Esophagus squamous epithelium (tissue), 5 donors: ENCODE measurements at places on chromosomes 6 and 20.
A peak's percentile ranks its signal among the peaks of the same experiment; 100 is the strongest.

DNA sequence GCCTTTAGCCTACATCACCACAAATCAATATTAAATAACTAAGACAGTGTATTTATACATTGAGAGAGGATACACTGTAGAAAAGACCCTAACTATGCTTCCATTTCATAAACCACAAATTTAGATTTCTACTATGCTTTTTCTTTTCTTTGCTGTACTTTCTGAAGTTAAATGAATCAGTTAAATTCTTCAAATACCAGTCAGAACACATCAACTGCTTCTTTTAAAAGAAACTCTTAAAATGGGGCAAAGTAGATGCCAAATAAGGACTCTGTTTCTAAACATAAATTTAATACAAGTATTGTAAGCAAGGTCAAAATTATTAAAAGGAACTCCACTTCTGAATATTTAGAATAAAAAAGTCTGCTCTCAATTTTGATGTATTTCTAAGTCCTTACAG, 76.9 kb downstream of the GMDS start:
- no peaks in the 10 kb centered on the region for H3K4me1 ChIP-seq
- no peak for DNase-seq
- H3K4me3 ChIP-seq: no peak overlapping the region
- no peaks in the 10 kb centered on the region for H3K27me3 ChIP-seq
- H3K27ac ChIP-seq: no peak overlapping the region

DNA sequence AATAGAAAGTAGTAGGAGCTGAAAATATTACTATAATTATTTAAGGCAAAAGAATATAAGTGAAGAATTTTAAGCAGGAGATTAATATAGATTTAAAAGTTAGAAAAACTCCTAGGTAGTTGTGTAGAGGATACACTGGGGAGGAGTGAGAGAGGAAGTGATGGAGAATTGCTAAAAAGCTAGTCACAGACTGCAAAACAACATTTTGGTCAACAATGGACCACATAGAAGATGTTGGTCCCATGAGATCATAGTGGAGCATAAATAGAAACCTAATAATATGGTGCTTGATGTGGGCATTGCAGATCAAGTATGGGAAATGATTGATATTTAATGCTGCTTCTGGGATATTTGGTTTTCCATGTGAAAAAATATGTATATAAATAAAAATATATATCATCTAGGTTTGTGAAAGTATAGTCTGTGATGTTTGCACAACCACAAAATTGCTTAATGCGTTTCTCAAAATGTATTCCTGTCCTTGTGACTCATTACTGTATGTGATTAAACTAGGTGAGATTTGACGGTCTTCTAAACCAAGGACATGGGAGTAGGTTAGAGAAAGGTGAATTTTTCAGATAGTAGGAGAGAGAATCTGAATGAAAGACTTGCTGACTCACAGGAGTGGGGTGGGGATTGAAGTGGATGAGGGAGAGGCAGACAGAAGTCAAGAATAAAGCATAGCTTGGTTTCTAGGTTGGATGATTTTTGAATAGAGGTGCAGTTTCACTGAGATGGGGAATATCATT, 174.0 kb downstream of the BCKDHB start:
- H3K27ac ChIP-seq: no peak overlapping the region
- H3K27me3 ChIP-seq: no peaks in the 10 kb centered on the region
- no peak overlapping the region for H3K4me3 ChIP-seq
- no peaks in the 10 kb centered on the region for H3K4me1 ChIP-seq
- DNase-seq: no peak
- no peaks in the 10 kb centered on the region for H3K36me3 ChIP-seq

- peaks cover 10% of the 10 kb centered on the region for H3K4me1 ChIP-seq
- peak overlapping the region; percentile 83 for H3K27ac ChIP-seq
- DNase-seq: no peak
- no peak overlapping the region for H3K4me3 ChIP-seq
These were observed 57.2 kb downstream of the RIOK1 start for GRCh38 chr6:7446619-7447325.

- H3K36me3 ChIP-seq: peaks cover 21% of the 10 kb centered on the region
- peak overlapping the region; percentile 71 for H3K4me3 ChIP-seq
- no peak for DNase-seq
These were observed 2.2 kb downstream of the BRD2 start for GRCh38 chr6:32970413-32971241.

GRCh38 chr20:63980317-63980805, 571 bp upstream of the PRPF6 start:
- peak overlapping the region; percentile 86 for H3K27ac ChIP-seq
- no peak for DNase-seq
- no peaks in the 10 kb centered on the region for H3K27me3 ChIP-seq
- H3K4me3 ChIP-seq: peak overlapping the region; percentile 83
- H3K4me1 ChIP-seq: peaks cover 37% of the 10 kb centered on the region
- peaks cover 47% of the 10 kb centered on the region for H3K36me3 ChIP-seq

- H3K4me3 ChIP-seq: no peak overlapping the region
- DNase-seq: no peak
- no peak overlapping the region for H3K27ac ChIP-seq
These were observed 20.2 kb downstream of the LEMD2 start for GRCh38 chr6:33768644-33769120.
